Right atrium auricular region (tissue), 2 donors: ENCODE measurements at places on chromosomes 11 and 22. TPM values are rescaled to one million over a fixed set of nuclear protein-coding genes. Genes with fewer than 3 reads are reported as not detected.

DNA sequence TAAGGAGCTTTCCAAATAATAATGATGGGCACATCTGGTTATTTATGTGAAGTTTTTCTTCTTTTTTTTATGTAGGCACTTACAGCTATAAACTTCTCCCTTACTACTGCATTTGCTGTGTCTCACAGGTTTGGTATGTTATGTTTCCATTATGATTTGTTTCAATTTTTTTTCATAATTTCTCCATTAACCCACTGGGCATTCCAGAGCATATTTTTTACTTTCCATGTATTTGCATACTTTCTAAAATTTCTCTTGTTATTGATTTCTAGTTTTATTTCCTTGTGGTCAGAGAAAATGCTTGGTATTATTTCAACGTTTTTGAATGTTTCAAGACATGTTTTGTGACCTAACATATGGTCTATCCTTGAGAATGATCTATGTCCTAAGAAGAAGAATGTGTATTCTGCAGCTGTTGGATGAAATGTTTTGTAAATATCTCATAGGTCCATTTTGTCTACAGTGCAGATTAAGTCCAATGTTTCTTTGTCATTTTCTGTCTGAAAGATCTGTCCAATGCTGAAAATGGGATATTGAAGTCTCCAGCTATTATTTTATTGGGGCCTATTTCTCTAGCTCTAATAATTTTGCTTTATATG, 362.1 kb downstream of the DDX10 start:
- no peak for DNase-seq

Gene FDXACB1
- total RNA-seq = 2.0 TPM

Gene MRGPRX1
- not detected for total RNA-seq

DNA sequence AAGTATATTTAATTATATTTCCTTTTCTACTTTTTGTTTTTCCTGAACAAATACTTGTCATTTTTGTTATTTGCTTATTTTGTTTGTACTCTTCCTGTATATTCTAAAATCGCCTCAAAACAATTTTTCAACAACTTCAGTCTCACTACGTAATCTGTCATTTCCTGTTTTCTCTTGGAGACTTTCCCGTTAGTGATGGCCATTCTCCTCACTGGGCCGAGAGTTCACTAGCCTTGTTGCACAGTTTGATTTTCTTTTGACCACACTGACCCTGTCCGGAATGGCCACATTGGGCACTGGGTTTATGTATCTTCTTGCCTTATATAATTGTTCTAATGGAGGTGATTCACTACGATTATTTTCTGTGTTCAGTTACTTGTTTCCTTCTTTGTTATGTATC, 726.1 kb downstream of the FAM181B start:
- no peak for DNase-seq

Gene MIOX
- total RNA-seq = not detected

DNA sequence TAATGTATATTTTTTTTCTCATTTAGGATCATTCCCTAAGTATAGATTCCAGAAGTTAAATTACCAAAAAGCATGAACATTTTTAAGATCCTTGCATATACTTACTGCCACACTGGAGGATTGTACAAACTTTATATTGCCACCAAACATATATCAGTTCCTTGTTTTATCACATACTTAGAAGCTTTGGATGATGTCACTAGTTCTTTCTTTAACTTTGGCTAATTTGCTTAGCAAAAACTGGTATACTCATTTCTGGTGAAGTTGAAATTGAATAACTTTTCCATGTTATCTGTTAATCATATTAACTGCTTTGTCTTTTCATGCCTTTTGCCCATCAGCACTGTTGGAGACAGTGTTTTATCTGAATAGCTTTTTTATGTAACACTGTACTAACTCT, 31.6 kb upstream of the PRDM10 start:
- DNase-seq = no peak

DNA sequence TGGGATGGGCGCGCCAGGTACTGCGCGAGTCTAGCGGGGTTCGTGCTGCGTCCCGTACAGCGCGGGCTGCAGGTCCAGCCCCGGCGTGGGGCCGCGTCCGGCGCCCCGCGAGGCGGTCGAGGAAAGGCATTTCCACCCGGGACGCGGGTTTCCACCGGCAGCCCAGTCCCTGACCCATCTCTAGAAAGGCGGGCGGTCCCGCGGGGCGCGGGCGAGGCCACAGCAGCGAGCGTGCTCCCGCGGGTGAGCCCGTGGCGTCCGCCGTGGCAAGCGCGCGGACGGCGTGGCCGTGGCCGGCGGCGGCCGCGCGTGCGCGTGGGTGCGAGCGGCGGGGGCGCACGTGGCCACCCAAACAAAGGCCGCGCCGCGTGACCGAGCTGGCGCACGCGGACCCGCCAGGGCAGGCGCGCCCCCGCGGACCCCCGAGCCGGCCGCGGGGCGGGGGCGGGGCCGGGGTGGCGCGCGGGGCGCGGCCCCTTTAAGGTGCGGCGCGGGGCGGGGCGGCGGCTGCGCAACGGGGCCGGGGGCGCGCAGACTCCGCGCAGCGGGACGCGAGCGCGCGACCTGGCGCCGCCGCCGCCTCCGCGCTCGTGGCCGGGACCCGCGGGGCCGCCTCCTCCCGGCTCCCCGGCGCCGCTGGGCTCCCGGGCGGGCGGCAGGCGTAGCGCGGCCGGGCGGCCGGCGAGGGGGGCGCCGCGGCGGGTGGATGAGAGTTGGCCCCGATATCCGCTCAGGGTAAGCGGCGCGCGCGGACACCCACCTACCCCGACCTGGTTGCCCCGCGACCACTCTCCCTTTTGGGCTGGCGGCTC, 39.3 kb upstream of the CELSR1 start:
- DNase-seq = no peak

DNA sequence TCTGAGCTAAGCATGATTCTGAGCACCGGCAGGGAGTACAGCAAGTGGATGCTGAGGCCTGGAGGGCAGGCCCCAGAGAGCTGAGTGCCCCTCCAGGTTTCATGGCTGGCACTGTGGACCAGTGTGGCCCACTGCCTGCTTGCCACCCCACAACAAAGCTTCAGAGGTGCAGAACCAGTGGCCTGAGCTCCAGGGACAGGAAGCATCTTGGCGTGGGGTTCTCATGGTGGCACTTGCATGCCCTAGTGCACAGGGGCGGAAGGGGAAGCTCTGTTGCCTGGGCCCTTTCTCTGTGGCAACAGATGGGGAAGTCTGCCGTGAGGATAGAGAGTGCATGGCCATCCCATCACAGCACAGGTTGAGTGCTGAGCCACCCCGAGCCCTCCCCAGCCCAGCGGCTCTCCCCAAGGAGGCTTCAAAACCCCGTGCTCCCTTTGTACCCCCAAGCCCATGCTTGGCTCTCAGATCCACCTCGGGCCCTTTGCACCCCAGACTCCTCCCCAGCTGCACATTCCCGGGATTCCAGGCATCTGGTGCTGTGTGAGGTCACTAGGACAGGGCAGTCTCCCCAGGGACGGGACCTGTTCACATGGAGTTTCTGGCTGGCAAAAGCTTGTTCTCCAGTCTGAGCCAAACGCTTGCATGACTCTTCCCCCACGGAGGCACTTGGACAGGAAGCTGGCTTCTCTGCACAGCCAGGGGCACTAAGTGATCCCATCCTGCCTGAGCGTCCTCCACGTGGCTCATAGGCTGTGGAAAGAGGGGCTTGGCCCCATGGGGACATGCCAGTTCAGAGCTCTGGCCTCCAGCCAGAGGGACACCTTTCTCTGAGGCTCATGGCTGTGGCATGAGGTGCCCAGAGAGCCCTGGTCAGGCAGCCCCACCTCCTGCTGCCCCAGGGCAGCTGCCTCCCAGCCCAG, 4.2 kb downstream of the SLC25A1 start:
- no peak for DNase-seq

DNA sequence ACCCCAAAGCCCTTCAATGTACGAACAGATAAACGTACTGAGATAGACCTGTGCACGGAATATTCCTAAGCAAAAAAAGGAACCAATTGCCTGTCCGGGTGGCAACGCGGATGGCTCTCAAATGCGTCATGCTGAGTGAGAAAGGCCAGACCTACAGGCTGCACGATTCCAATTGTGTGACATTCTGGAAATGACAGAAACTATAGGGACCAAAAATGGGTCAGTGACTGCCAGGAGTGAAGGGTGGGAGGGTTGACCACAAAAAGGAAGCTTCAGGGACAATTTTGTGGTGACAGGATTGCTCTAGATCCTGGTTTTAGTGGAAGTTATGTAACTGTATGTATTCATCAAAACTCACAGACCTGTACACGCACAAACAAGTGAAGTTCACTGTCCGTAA, 24.0 kb upstream of the SYT8 start:
- DNase-seq = no peak

Gene KBTBD4
- total RNA-seq = 11.7 TPM
